ENCODE measurements at places on chromosomes 6 and 20.
A peak's percentile ranks its signal among the peaks of the same experiment; 100 is the strongest.

- no peak for DNase-seq
These were observed 11.3 kb upstream of the RNF182 start for GRCh38 chr6:13913226-13914001.

DNA sequence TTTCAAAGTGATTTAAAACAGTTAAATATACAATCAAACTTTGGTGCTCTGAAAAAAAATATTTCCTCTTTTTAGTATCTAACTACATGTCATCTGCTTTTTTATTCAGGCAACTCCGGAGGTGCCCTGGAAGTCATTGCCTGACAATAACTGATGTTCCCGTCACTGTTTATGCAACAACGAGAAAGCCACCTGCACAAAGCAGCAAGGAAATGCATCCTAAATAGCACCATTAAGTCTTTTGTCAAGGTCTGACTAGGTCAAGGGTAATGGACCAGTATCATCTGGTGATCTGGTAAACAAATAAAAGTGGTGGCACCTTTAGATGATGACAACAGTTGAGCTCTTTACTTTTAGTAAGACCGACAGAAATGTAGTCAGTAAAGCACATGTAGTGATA lies 13.2 kb downstream of the FAM229B start:
- DNase-seq = no peak

- DNase-seq = no peak
These were observed 24.5 kb upstream of the FAM135A start for GRCh38 chr6:70388814-70389213.

DNA sequence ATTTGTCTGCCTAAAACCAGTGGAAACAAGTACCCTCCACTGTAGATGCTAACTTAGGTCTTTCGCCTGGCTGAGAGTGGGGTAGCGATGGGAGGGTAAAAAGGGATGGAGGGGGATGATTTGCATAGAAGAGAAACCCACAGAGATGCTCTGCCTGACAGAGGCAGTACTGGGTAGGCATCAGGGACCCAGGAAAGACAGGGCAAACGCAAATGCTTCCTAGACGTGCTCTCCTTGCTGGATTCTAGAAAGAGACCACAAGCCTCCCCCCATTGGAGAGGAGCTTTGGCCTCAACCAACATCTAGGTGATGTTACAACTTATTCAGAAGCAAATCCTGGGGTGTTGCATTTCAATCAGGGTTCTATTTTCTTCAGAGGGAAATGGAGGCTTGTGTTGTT lies 3.2 kb downstream of the OLIG3 start:
- DNase-seq = no peak

GRCh38 chr20:36951979-36952738 lies 651 bp upstream of the SAMHD1 start:
- no peak for DNase-seq

- DNase-seq = no peak
These were observed 159.2 kb downstream of the ATXN1 start for GRCh38 chr6:16602035-16602434.

GRCh38 chr20:13788167-13788834 lies 3.5 kb downstream of the NDUFAF5 start:
- DNase-seq = no peak

GRCh38 chr6:89910902-89911240 lies 16.6 kb downstream of the GJA10 start:
- DNase-seq = no peak

- DNase-seq = no peak
These were observed 71.8 kb downstream of the FIG4 start for GRCh38 chr6:109762769-109763441.

GRCh38 chr6:149168968-149169367 lies 148.5 kb upstream of the TAB2 start:
- DNase-seq = no peak

- no peak for DNase-seq
These were observed 32.5 kb downstream of the THEMIS start for GRCh38 chr6:127868338-127868737.

GRCh38 chr6:395432-396125 lies 4.0 kb downstream of the IRF4 start:
- no peak for DNase-seq

GRCh38 chr6:31615748-31616147 lies 714 bp downstream of the AIF1 start:
- DNase-seq = no peak

DNA sequence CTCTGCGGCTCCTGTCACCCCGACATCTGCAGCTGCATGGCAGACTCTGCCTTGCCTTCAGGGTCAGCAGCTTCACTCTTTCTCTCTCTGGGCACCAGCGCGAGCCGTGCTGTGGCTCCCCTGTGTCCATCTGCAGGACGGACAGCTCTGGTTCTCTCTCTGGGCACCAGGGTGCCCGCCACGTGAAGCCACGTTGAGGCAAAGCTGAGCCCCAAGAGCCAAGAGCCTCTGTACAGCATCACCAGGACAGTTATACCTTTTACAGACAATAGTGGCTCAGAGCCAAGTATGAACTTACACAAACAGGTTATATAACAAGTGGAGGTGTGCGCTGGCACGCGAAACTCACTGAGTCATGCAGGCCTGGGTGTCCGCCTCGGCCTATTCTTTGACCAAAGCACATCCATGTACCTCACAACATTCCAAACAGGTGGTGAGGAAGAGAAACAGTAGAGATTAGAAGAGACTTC lies 50.8 kb downstream of the FAM50B start:
- no peak for DNase-seq

DNA sequence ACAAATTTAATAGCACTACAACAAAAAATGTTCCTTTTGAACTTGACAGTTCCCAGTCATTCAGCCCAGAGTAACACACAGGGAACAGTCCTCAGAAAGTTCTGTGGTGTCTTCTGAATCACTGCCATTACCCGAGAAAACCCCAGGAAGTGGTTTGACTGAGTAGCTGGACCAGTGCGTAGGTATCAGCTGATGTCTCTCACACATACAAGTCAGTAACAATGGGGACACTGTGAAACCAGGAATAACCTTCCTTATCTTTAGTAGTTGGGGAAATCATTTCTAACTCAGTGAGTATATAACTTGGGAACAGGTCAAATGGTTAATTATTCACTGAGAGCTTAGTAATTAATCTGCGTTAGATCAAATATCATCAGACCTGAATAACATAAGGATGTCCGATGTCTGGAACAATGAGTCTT lies 73.1 kb downstream of the HIVEP2 start:
- DNase-seq = peak; percentile 38

DNA sequence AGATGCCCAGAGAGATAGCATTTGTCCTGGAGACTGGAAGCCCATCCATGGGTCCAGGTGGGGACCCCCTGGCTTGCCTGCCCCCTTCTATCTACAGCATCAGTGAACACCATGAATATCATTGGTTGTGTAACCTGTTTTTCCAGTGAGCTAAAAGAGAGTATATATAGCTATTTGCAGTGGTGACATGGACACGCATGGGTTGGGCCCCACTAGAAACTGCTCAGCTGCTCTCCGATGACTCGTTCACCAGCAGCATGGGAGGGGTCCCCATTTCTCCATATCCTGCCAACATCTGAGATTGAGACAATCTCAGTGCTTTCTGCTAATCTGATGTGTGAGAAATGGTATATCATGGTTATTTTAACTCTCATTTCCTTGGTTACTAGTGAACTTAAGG lies 4.0 kb upstream of the ZC3H12D start:
- no peak for DNase-seq

DNA sequence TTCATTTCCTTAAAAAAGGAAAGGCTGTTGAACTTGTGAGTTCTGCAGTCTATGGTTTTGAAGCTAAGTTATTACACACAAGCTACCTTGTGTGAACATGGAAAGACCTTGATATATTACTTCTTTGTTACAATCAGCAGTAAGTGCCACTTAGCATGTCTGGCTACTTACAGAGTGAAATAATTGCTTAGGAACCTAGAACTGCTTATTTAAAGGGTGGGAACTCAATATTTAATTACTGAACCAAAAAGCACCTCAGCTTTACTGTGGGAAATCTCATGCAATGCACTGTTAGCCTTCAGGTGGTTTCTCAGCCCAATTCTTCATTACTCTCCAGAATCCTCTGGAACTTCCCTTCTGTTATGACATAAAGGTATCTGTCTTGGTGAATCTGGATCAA lies 17.9 kb downstream of the PERP start:
- no peak for DNase-seq

DNA sequence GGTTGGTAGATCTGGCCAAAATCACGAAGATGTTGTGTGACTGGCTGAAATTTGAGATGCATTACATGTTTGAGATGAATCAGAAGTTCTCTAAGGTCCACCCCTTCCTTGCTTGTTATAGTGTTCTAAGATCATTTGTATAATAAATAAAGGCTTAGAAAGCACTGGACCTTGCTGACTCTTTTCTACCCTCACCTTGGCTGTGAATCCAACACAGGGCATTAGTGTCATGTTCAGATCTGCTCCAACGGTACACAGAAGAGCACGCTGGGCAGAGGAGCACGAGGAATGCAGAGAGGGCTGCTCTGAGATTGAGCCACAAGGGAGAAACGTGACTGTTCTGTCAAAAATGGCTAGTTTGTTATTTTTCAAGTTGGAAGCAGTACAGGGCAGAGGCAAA lies 169.5 kb upstream of the HDAC2 start:
- DNase-seq = no peak

GRCh38 chr6:125987026-125987617 lies 782 bp downstream of the TRMT11 start:
- DNase-seq = no peak

DNA sequence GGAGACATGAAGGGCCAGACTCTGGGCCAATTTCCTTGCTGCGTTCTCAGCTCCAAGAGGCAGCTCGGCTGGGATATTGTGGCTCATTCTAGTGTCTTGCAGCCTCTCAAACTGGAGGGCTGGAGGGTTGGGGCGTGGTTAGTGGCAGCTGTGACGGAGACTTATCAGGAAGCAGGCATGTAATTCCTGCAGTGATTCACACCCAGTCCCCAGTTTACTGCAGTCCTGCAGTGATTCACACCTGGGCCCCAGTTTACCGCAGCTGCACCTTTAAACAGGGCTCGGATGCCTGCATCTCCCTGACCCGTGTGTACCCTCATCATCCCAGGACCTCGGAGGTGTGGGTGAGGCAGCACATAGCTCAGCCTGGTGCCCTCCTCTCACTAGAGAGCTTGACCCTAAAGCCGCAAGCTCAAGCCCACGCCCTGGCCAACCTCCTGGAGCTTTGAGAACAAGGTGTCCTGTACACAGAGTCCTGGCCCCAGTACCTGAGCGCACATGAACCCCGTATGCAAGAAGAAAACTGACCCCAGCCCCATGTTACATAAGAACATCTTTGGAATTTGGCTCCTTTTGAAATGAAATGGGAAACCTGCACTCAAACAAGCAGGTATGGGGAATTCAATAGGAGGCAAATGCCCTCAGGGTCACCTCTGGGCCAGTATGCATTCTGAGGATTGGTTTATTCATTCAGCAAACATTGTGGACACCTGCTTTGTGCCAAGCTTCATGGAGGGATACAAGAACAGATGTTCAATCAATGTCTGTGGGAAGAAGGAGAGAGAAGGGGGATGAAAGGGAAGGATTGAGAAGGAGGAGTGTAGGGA lies 55.3 kb upstream of the FAM83D start:
- no peak for DNase-seq

DNA sequence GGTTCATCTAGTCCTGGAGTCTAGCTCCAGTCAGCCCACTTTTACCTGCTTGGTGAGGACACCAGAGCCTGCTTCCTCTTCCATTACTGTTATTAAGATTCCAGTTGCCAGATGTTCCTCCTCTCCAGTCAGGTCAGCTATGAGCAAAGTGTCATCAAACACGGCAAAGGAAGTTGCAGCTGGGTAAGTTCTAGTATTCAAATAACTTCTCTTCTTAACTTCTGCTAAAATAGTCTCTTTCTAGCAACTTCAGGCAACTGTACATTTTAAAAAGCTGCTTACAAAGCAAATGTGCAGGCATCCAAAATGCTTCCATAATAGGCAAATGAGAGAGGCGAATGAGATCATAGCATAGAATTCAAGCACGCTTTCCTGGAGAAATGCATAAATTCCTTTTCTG lies 18.4 kb upstream of the MRPS18A start:
- DNase-seq = no peak

- DNase-seq = no peak
These were observed 25.9 kb downstream of the MRS2 start for GRCh38 chr6:24428615-24429014.

- DNase-seq = no peak
These were observed 50.3 kb upstream of the GFRAL start for GRCh38 chr6:55276745-55277530.

DNA sequence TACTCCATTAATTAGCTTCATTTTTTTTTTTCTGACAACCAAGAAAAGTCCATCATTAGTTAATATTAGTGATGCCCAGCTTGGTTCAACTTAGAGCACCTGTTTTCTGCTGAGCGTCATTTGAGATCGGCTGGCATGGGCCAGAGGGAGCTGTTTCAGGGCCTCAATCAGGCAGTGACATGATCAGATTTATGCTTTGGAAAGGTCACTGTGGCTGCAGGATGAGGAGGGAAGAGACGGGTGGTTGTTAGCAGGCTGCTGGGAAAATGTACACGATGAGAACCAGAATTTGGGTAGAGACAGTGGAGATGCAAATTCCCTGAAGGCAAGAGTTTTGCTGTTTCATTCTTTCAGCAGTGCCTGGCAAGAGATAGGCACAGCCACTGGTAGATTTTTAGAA lies 4.4 kb upstream of the STX16 start:
- no peak for DNase-seq

DNA sequence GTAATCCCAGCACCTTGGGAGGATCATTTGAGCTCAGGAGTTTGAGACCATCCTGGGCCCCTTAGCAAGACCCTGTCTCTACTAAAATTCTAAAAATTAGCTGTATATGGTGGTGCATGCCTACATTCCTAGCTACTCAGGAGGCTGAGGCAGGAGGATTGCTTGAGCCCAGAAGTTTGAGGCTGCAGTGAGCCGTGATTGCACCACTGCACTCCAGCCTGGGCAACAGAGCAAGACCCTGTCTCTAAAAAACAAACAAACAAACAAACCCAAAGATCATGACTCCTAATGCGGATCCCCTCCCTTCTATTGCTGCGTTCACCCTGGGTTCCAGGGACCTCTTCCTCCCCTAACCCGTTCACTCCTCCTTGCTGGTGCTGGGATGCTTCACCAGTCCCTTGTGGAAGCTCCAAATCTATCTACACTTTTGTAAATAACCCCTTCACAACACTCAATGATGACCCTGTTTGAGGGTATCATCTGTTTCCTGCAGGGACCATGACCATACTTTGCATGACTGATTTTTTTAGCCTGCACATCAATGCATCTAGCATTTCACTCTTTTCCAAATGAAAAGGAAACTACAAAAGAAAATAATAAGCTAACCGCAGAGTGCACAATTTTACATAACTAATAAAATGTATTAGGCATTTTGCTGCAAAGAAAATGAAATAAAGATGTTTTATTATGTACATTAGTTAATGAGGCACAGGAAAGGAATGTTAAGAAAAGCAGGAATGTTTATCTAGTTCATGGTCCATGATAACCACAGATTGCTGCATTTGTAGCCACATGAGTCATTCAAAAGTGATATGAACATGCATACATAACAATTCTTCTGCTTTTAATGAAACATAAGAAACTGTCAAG lies 30.5 kb upstream of the IPCEF1 start:
- DNase-seq = no peak

GRCh38 chr6:3843379-3844096 lies 5.6 kb upstream of the FAM50B start:
- no peak for DNase-seq

All from activated CD8-positive, alpha-beta memory T cell treated with anti-CD3 and anti-CD28 coated beads for 4 hours (primary cell).